KG1 (cell line): ENCODE measurements at places on chromosomes 16 and 17.

DNA sequence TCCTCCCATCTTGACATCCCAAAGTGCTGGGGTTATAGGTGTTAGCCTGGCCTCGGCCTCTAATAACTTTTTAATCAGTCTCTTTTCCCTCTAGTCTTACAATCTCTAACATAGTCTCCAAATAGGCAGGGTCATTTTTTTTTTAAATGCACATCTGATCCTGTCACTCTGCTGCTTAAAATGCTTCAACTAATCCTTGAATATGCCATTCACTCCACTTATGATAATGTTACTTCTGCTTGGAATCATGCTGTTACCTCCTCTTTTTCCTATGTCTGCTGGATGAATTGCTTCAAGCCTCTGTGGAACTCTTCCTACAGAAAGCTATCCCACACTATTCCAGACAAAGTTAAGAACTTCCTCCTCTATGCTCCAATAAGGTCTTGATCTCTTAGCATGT lies 22.8 kb downstream of the CRLF3 start:
- DNase-seq: no peak

- no peak for DNase-seq
These were observed 55.4 kb downstream of the CDK5R1 start for GRCh38 chr17:32542186-32542585.

DNA sequence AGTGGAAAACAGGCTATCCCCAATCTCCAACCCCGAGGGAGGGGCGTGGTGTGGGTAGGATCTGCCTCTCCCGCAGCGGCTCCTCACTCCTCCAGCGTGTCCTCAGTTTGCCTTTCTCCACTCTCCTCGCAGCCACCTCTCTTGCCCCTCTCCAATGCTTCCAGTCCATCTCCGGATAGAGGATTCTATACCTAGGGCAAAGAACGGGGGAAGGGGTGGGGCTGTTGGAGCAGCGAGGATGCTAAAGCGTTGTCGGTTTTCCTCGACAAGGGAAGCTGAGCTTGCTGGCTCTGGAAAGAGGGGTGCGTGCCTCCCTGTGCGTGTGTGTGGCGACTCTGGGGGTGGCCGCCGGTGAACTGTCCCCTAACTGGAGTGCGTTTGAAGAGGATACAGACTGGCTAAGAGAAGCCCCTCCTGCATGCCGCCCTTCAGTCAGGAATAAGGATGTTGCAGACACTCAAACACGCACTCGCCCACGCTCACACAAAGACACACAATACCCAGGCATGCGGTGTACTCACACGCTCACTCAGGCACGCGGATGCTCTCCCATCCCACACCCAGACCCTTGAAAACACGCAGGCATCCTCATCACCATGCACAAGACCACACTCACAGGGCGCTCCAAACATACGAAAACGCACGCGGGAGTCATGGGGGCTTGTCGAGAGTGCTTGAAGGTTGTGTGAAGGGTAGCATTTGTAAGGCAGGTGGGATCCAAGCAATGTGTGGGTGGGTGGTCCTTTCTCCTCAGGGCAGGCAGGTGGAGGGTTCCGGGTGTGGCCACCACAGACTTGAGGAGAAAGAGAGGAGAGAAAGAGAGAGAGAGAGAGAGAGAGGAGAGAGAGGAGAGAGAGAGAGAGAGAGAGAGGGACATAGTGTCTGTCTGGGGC lies 655 bp upstream of the GPR139 start:
- DNase-seq: no peak

- no peak for DNase-seq
These were observed 232.1 kb downstream of the MRTFB start for GRCh38 chr16:14303182-14303618.

GRCh38 chr17:68095205-68095811 lies 59.8 kb downstream of the KPNA2 start:
- DNase-seq: no peak

DNA sequence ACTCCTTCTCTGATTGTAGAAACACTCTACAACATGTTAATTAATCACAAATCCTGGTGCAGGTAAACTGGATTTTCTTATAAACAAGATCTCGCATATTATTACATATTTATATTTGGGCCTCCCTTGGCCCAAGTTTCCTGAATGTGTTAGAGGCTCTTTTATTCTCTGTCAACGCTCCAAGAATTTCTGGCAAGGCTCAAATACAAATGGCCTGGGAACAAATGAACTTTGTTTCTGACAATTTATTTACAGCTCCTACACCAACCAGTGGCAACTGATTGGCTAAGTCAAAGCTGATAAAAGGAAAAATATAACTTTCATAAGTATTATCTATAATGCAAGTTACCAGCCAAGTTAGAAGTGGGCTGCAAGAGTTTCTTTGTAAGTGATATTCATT lies 64.9 kb upstream of the CORO6 start:
- DNase-seq: no peak

DNA sequence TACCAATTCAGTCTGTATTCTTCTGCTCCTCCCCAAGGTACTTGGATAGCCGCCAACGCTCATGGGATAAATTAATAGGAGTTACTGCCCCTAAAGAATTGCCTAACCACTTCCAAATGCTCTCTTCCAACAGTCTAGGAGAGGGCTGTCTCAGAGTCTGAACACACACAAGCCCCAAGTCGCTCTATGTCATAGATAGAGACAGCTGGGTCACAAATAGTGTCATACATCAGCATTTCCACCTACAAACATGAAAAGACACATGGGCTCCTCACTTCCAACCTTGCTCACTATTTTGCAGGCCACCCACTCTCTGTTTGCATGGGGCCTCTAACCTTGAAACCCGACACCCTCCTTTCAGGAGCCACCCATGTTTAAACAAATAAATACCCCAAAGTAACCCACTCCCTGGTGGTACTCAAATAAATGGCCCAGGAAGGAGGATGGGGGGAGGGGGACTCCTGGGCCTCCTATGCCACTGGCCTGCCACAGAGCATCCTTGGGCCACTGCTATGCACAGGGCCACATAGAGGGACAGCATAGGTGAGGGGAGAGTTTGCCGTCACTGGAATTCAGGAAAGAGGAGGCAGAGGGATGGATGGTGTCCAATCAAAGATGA lies 265.9 kb downstream of the SOX9 start:
- DNase-seq: no peak

- no peak for DNase-seq
These were observed 2.8 kb upstream of the LPCAT2 start for GRCh38 chr16:55506083-55506482.

DNA sequence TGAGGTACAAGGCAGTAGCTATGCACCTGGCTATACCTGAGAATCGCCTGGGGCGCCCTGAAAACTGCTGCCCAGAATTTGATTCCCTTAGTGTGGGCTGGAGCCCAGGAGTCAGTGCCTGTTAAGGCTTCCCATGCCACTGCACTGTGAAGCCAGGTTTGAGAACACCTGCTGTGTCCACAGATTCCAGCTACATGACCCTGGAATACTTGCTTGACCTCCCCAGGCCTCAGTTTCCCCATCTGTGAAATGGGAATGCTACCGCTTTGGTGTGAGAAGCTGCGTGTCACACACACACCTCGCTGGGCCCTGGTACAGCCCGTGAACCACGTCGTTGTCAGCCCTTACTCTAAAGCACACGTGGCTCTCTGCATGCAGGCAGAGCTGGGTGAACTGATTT lies 271.0 kb downstream of the C16orf95 start:
- DNase-seq: no peak

GRCh38 chr17:6021627-6022026 lies 48.6 kb upstream of the WSCD1 start:
- no peak for DNase-seq

- DNase-seq: no peak
These were observed 111.9 kb downstream of the CNTNAP4 start for GRCh38 chr16:76389126-76389525.

- no peak for DNase-seq
These were observed 83.5 kb downstream of the GP2 start for GRCh38 chr16:20243731-20244281.

DNA sequence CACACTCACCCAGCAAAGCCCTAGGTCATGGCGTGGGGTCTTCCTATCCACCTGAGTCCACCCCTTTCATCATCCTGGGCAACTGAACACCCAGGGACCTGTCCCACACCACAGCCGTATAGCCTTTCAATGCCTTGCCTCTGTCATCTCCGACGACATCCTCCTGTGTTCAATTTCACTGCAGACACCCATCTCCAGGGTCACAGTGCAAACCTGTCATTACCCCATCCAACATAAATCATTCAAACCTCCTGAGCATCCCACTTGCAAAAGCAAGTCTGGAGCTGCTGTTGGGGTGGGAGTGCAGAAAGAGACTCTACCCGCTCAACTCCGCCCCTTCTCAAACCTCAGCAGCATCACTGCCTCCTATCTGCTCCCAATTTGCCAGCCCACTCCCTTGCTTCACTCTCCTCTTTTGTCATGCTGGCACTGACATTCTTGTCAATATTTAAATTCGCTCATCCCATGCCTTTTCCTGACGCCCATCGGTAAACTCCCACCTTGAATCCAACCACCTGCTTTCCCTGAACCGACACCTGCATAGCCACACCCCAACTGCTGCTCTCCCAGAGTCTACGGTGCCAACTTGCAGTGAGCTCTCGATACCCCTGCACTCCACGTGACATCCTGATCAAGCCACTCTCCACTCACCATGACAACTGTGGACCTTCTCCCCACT lies 37.0 kb downstream of the MARF1 start:
- no peak for DNase-seq

GRCh38 chr17:73835605-73836004 lies 191.4 kb upstream of the SDK2 start:
- DNase-seq: peak; percentile 30

- no peak for DNase-seq
These were observed 4.1 kb downstream of the ORC6 start for GRCh38 chr16:46693598-46693997.

GRCh38 chr16:27123795-27124409 lies 57.2 kb downstream of the C16orf82 start:
- no peak for DNase-seq

- no peak for DNase-seq
These were observed 101.8 kb downstream of the MYH11 start for GRCh38 chr16:15754821-15755534.

- DNase-seq: no peak
These were observed 13.2 kb downstream of the DGKE start for GRCh38 chr17:56847106-56847505.

- peak; percentile 66 for DNase-seq
These were observed 52.8 kb downstream of the SDK2 start for GRCh38 chr17:73591296-73592078.

DNA sequence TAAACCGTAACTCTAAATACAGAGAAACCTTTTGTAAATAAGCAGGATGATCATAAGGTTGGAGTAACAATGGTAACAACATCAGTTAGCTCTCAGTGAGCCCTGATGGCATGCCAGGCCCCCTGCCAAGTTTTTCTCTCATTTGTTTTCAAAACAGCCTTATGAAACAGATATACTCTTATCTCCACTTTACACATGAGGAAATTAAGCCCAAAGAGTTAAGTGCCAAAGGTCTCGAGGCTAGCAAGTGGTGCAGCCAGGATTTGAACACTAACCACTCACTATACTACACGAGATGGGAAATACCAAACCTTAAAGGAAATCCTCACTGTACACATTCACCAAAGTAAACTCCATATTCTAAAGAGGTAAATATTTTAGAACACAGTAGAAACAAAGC lies 15.0 kb downstream of the USP31 start:
- no peak for DNase-seq

GRCh38 chr17:37729905-37730304 lies 15.0 kb downstream of the HNF1B start:
- no peak for DNase-seq

- DNase-seq: no peak
These were observed 2.5 kb downstream of the P2RX1 start for GRCh38 chr17:3913531-3914311.

DNA sequence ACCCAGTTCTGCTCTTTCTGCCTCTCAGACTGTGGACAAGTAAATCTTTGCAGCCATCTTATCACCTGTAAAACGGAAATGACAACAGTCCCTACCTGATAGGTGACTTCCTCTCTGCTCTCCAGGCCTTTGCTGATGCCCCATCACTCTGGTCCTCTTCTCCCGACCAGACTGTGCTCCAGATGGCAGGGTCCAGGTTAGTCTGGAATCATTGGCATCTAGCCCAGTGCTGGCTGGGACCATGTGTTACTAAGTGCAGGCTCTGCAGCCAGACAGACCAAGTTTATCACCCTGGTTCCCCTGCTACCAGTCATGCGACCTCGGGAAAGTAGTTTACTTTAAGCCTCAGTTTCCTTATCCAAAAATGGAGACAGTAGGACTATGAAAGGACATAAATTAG lies 1.8 kb upstream of the NUBP1 start:
- DNase-seq: no peak
